ENCODE measurements at places on chromosomes 4 and X. TPM values are rescaled to one million over a fixed set of nuclear protein-coding genes. Genes with fewer than 3 reads are reported as not detected.
A peak's percentile ranks its signal among the peaks of the same experiment; 100 is the strongest.

DNA sequence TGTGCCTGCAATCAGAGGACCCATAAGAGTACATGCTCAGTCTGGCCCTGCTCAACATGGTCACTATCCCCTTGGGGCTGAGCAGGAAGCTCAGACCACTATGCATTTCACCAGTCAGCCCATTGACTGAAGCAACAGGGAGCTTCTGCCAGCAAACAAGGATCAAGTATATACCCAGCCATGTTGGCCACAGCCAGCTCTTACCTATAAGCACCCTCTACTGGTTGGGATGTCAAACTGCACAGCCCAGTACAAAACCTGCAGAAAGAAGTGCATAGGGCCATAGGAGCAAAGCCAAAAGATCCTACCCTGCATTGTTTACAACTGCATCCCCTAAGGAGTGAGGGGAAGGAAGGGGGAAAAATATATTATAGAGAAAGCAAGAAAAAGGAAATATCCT lies 214.4 kb upstream of the CPEB2 start:
- DNase-seq, result no peak

- no peak for DNase-seq
These were observed 90.1 kb downstream of the SH3BGRL start for GRCh38 chrX:81291996-81292395.

- DNase-seq, result no peak
These were observed 86.8 kb downstream of the DCLK2 start for GRCh38 chr4:150164956-150165629.

- no peak for DNase-seq
These were observed 290.8 kb upstream of the GIMD1 start for GRCh38 chr4:106659371-106659770.

DNA sequence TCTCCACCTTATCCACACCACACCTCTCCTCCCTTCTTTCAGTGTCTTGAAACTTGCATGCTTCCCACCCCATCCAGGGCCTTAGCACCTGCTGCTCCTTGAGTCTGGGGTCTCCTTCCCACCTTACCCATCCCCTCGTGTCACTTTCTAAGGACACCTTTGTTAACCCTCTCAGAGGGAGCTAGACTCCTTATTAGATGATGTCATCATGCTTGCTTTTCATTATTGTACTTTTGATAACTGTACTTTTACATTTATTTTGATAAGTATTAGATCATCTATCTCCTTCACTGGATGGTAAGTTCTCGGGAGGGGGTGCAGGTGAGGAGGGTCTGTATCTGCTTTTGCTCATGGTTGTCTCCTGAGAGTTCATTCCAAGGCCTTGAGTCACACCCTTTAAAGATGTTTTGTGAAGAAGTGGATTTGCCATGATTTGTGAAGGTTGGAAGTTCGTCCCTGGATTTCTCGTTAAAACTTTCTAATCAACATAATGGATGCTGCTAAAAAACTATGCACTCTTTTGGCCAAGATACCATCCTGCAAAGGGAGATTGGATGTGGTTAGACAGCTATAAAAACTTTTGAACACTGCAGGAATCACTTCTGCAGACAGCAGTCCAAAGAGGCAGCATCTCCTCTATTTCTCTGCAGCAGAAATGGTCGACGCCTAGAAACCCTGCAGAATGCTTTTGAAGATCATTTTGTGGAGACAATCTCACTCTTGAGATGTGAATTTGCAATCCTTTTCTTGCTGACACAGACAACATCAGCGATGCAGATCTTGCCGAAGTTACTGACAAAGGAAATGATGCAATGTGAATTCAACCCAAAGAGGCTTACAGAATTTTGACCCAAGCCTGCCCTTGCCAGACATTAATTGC lies 69.6 kb downstream of the ENPP6 start:
- no peak for DNase-seq

DNA sequence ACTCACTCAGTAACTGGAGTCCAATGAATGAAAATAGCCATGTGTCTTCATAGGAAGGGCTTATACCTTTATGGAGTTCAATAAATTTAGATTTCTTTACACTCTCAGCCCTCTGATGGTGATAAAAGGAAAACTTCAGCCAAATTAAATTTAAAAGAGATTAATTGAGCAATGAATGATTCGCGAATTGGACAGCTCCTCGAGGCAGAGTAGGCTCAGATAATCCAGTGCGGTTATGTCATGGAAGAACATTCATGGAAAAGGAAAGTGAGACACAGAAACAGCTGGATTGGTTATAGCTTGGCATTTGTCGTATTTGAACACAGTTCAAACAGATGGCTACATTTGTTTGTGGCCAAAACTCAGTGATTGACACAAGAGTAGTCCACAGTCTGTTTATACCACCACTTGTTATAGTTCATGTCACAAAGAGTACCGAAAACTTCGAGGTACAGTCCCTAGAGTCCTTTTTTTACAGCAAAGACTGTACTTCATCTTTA lies 54.6 kb upstream of the TACR3 start:
- DNase-seq, result no peak

GRCh38 chr4:142365391-142365790 lies 480.7 kb downstream of the INPP4B start:
- no peak for DNase-seq

- DNase-seq, result no peak
These were observed 37.1 kb downstream of the NELFA start for GRCh38 chr4:1971456-1972200.

GRCh38 chr4:79421483-79421882 lies 13.5 kb upstream of the GK2 start:
- DNase-seq, result no peak

DNA sequence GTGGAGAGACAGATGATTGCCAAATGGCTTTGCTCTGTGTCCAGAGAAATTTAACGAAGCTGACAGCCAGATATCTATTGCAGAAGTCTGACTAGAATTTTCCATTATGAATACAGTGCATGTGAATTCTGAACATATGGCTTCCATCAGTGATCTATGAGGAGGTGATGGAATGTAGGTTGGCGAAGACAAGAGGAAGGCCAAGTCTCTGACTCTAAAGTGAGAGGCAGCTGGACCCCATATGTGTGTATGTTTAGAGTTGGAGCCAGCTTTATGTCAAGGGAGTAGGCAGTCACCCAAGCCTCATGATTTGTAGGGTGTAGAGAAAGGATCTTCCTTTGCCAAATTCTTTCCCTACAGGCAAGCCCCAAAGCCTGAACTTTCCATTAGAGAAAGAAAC lies 76.2 kb upstream of the TEX13D start:
- DNase-seq, result peak; percentile 79

- no peak for DNase-seq
These were observed 34.7 kb downstream of the SLC25A5 start for GRCh38 chrX:119502727-119503483.

DNA sequence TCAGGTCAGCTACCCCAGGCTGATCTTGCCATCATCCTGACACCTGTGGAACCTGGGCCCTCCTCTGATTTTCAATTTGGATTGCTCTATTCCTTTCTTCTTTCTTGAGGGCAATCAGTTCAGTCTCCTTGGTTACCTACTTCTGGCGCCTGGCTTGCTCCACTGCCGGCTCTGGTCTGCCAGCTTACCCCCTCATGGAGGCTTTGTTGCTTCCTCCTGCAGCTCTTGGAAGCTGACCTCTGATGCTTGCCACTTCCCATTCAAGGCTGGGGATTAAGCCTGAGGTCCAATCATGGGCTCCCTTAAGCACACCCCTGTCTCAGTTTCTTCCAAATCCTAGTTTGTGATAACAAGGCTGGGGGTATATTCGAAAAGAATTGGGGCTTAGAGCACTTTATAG lies 5.4 kb downstream of the TMEM154 start:
- no peak for DNase-seq

- no peak for DNase-seq
These were observed 278.6 kb downstream of the ADGRA3 start for GRCh38 chr4:22237155-22237751.

GRCh38 chrX:11429538-11430085 lies 136.4 kb downstream of the AMELX start:
- no peak for DNase-seq

DNA sequence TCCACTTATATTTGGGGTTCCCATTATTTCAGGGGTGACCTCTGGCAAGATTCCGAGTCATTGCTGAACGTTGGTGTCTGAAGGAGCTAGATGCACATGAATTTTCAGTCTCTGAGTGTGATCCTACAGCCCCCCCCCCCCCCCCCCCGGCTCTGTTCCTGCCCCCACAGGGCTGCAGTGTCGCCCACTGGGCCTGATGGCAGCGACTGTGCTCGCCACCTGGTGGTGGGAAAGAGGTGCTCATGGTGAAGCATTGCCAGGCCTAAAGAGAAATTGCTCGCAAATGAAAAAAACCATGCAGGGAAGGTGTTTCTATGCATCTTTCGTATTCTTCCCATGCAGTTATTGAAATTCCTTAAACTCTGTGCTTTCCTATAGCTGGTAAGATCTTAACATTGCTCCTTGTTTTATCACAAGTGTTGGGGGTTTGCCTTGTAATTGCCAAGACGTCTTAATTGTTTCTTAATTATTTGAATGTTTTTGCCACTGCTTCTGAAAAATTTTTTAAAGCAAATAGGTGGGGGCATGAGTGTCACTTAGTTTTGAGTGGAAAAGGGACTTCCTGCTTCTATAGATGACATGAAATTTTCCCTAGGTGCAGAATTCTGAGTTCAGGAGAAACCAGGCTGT lies 63.2 kb downstream of the CLDN22 start:
- no peak for DNase-seq

- no peak for DNase-seq
These were observed 70.1 kb upstream of the HCCS start for GRCh38 chrX:11040996-11041395.

DNA sequence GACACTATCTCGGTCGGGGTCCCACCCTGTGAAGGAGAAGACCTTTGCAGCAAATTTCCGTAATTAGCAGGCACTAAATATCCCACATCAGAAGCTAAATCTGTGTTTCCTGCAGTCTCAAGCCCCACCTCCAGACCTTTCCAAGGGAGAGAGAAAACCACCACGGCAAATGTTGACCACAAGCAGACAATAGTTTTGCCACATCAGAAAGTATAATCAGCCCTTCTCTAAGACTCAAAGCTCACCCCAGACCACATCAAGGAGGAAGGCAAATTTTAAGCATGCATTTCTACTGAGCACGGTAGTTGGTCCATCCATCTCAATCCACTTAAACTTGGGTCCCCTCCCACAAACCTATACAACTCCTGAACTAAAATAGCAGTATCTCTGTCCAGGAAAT lies 398.5 kb downstream of the GPM6A start:
- DNase-seq, result no peak

DNA sequence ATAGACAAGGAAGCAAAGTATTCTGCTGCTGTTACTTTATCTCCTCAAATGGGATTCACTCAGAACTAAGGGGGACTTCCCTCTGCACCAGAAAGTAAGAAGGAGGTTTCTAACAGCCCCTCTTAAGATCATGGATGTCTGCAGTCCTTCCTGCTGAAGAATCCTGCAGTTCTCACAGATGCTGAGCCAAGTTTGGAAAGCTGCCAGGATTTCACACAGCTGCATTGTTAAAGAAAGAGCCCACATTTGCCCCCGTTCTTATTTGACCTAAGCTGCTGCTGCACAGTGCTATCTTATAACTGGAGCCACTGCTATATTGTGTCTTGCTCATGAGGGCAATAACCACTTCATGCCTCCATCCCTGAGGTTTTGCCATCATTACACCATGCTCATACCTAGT lies 81.1 kb downstream of the FAAH2 start:
- DNase-seq, result no peak

DNA sequence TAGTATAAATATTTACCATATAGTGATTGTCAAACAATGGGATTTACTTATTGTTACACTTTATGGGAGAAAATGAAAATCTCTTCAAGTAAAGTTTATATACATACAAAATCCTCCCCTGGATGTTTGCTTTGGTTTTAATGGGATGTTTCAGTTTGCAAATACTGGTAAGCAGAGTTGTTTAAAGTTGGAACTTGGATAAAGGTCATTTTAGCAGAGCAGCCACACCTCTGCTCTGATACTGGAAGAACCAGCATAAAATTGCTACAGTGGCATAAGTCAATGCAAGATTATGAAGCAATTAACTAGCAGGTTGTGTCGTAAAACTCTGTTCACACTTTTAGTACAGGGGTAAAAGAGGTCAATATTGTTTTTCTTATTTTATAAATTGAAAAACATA lies 101.2 kb downstream of the TRAPPC11 start:
- no peak for DNase-seq

- DNase-seq, result no peak
These were observed 589.2 kb downstream of the SH3BGRL start for GRCh38 chrX:81791086-81791485.

GRCh38 chr4:57854748-57855147 lies 744.6 kb upstream of the IGFBP7 start:
- DNase-seq, result no peak

- no peak for DNase-seq
These were observed 53.5 kb downstream of the FABP2 start for GRCh38 chr4:119268466-119268865.

UNC5C gene
- not detected for polyA plus RNA-seq

CTAG1B gene
- not detected for polyA plus RNA-seq

DUSP21 gene
- not detected for polyA plus RNA-seq

MCF2 gene
- polyA plus RNA-seq, result not detected

DKK2 gene
- polyA plus RNA-seq, result 0.25 TPM

RNF150 gene
- polyA plus RNA-seq, result 39.4 TPM

ARX gene
- not detected for polyA plus RNA-seq

DMP1 gene
- not detected for polyA plus RNA-seq

Data from BJ (cell line).